ENCODE measurements at places on chromosomes 4 and X.

DNA sequence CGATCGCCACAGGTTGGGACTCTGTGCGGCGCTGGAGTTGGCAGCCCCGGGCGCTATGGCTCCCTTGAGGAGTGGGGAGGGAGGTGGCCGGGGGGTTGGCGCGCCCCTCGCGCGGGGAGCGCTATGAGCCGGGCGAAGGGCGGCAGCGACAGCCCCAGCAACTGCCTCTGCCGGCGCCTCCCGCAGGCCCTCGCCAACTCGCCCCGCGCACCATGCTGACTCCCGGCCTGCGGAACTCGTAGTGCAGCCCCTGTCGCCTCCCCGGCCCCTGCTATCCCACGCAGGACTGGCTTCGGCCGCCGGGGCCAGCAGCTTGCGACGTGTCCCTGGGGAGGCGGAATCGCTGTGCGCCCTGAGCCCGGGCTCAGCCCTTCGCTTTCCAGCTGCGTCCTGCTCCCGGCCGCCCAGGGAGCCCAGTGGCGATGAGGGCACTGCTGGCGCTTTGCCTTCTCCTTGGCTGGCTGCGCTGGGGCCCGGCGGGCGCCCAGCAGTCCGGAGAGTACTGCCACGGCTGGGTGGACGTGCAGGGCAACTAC, 415 bp downstream of the SHISA3 start:
- no peak for DNase-seq

- no peak for DNase-seq
These were observed 109.8 kb downstream of the MAPK10 start for GRCh38 chr4:86250006-86250405.

- DNase-seq = no peak
These were observed 31.1 kb downstream of the UCHL1 start for GRCh38 chr4:41287852-41288251.

DNA sequence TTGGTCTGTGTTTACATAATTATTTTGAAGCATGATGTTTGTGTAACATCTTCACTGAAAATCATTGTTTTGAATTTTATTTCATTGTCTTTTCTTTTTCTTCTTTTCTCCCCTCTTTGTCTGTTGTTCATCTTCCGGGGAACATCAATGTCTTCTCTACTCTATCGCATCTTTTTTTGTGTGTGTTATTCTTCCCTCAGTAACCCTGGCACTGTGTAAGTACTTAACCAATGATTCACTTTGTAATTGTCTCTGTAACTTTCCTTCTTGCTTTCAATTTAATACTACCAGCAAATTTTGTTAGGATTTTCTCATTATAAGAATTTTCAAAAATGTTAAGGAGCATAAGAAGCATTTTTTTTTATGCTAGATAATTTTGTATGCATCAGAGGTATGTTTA, 130.8 kb downstream of the PDLIM5 start:
- DNase-seq = no peak

GRCh38 chr4:173094739-173095421, 73.7 kb upstream of the GALNT7 start:
- no peak for DNase-seq

GRCh38 chrX:14027511-14028019, 2.1 kb downstream of the GEMIN8 start:
- DNase-seq = no peak

DNA sequence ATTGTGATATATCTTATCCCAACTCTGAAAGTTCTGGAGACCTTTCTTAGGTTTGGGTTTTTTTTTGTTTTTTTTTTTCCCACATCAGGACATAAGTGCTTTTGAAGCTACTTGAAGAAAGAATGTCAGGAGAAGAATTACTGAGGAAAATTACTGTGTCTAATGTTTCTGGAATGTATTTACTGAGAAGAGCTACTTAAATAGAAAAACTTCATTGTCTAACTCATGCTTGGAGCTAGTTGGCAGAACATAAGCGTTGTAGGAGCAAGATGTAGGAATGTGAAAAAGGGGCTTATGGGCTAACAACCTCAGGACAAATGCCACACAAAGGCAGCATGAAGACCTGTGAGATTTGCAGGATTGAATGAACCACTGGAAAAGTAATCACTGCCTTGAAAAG, 166.6 kb upstream of the GLRA2 start:
- DNase-seq = no peak

DNA sequence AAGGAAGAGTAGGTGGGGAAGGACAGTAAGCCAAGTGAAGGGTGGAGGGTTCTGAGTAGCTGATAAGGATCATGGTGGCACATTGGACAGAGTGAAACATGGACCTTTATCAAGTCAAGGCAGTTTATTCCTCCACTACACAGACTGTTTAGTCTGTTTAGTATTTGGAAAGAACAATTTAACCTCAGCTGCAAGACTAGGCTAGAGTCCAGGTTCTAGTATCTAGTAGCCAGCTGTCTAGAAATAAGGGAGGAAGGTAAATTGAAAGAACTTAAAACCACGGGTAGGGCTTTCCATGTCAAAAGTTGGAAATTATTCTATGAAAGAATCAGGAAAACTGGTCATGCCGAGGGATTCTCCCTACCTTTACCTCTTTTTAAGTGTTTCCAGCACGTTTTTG, 140.1 kb upstream of the MED14 start:
- DNase-seq = no peak

DNA sequence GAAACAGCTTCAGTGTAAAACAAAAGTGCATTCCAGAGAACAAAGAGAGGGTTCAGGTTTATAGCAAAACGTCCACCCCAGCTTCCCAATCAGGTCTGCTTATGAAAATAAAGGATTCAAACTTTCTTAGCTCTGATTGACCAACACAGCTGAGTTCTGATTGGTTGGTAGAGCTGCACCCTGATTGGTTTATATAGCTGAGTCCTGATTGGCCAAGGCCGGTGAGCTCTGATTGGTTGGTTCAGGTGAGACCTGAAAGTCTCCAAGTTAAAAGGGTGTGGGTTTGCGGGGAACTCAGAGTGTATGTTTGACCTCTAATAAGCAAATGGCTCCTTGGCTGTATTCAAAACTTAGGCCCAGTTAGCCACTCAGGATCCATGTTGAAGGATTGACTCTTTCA, 20.9 kb downstream of the CLRN2 start:
- DNase-seq = no peak

GRCh38 chrX:109345856-109346255, 136.0 kb downstream of the GUCY2F start:
- DNase-seq = no peak

- DNase-seq = no peak
These were observed 13.9 kb upstream of the PCDH19 start for GRCh38 chrX:100424012-100424411.

GRCh38 chr4:21792736-21793135, 155.8 kb downstream of the KCNIP4 start:
- no peak for DNase-seq

DNA sequence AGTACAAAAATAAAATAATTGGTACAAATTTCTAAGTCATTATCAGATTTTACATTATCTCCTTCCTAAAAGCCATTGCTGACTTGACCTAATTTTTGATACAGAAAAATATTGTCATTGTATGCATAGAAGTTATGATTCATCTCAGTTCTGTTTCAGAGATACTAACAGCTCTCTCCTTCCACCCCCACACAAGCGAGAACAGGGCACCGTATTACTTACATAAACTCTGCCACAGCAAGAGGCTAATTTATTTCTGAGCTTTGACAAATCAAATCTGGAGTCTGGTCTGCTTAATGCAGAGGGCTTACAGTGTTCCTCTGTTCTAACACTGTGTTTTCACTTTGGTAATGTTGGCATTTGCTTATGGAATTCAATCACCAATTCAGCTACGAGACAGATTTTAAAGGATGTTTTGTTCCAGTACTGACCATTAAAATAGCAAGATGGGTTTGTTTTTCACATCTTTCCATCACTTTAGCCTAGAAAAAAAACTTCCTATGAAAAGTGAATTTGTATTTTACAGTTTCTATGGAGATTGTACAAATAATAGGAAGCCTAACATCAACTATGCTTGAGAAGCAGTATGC, 181.8 kb downstream of the USP46 start:
- no peak for DNase-seq

DNA sequence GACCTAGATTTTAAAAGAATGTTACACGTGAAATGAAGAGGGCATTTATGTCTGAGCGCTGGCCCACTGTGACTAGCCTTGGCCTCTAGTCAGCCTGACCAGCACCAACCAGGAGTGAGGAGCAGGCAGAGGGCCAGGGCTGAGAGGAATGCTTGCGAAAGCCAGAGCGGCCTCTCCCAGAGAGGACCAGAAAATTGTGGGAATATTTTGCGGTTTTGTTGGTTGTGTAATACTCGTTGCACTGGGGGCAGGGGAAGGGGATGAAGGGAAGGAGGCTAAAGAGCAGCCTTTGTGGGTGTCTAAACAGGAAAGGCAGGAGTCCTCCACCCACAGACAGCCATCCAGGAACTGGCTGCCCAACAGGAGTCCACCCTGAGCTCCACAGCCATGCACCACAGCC, 3.8 kb downstream of the GABRE start:
- no peak for DNase-seq

DNA sequence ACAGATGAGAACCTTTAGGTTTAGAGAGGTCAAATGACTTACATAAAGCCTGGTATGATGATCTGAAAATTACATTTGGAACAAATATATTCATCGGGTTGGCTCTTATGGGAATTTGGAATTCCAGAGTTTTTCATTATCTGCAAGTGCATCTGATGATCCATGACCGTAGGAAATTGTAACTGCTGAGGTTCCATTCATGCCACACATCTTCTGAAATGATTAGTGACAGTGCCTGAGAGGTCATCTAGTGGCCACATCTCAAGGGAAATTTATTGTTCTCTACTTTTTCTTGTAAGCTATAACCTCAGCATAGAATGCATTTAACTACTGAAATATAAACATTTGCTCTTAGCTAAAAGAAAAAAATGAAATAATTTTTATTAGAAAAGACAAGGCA, 105.8 kb upstream of the NWD2 start:
- no peak for DNase-seq

DNA sequence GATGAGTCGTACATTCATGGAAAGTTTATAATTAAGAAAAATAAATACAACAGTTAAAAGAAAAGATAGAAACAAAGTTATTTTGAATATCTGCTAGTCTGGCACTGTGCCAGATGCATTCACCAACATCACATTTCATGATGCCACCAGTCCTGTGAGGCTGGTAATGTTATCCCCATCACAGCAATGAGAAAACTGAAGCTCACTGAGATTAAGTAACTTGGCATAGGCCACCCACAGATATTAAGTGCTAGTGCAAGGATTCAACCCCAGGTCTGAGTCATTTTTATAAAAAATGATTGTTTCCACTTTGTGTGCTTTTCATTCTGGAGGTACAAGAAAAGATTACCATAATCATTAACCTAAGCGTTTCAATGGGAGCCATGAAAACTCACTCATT, 65.0 kb upstream of the IL15 start:
- DNase-seq = no peak

GRCh38 chrX:2373615-2374014, 127.2 kb downstream of the DHRSX start:
- no peak for DNase-seq

GRCh38 chrX:10112510-10112909, 44.3 kb upstream of the CLCN4 start:
- DNase-seq = no peak

DNA sequence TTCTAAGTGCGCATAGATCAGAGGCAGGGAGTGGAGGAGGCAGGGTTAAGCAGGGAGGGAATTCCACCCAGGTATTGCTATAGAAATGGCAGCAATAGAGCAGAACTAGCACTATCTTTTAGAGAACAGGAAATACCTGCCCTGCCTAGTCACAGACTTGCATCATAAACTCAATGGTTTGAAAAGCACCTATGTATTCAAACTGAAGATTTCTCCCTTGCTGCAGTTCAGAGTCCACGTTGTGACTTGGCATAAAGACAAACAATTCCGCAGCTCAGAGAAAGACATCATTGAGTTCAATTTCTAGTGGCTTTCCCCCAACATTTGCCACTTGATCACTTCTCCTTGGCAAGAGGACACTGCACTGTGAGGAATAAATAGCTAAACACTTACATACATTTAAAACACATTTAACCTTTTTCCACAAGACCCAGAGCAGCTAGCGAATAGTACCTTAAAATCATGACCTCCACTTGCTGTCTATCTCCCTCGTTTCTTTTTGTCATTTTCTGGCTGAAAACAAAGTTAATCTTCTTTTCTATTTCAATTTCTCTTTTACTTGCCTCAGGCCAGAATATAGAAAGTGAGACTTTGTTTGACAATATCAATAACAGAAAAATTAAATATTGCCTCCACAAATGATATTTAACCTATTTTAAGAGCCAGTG, 42.4 kb downstream of the SLC7A11 start:
- no peak for DNase-seq

DNA sequence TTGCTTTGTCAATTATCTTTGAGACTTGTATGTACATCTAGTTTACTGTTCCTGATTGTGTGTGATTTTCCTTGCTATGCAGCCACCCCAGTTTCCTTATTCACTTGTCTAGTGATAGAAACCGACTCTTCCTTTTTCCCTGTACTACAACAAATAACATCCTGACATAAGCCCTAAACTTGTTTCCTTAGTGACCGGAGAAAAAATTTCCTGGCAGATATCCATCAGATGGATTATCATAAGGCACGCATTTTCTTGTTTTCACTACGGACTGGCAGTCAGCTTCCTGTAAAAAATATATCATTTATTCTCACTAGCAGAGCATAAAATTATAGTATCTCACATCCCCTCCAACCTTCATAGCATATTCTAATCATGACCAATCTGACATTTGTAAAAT, 410.7 kb downstream of the CENPC start:
- DNase-seq = no peak

GRCh38 chr4:11635342-11635741, 206.6 kb upstream of the HS3ST1 start:
- no peak for DNase-seq

GRCh38 chrX:120262859-120263708, 12.5 kb downstream of the ZBTB33 start:
- DNase-seq = no peak

DNA sequence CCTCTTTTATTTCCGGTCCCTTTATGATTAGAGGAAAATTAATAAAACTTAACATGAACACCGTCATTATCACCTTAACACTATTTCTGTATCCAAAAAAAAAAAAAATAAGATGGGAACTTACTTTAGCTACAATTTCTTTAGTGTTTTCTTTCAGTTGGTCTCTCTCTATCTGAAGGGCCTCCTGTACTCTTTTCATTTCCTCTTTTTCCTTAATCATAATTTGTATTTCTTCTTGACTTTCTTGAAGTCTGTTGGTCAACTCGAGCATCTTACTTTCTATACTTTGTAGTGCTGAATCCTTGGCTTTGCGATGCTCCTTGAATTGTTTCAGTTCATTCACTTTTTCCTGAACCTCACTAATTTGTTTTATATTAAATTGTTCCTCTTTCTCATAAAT, 45.3 kb upstream of the BDH2 start:
- DNase-seq = no peak

Measured in stimulated activated CD4-positive, alpha-beta T cell treated with anti-CD3 and anti-CD28 coated beads, Interleukin-1b, Interleukin-23, amount 100 ng/mL, for 1 hour (primary cell).